ENCODE measurements at places on chromosomes 1 and 21.

GRCh38 chr1:22914633-22915217 is 57.9 kb downstream of the LACTBL1 start:
- DNase-seq: no peak

DNA sequence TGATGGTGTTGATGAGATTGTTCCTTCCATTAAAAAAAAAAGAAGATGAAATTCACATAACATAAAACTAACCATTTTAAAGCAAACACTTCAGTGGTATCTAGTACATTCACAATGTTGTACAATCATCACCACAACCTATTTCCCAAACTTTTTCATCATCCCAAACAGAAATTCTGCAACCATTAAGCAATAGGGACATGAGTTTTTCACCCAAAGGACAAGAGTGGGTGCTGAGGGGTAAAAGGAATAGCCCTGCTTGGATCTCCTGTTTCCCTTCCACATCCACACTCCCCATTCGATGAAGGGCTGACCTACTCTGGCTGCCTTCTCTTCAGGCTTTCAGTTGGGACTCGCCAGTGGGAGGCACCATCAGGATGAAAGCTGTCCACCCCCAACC is 59.3 kb downstream of the SLC9A1 start:
- DNase-seq: no peak

DNA sequence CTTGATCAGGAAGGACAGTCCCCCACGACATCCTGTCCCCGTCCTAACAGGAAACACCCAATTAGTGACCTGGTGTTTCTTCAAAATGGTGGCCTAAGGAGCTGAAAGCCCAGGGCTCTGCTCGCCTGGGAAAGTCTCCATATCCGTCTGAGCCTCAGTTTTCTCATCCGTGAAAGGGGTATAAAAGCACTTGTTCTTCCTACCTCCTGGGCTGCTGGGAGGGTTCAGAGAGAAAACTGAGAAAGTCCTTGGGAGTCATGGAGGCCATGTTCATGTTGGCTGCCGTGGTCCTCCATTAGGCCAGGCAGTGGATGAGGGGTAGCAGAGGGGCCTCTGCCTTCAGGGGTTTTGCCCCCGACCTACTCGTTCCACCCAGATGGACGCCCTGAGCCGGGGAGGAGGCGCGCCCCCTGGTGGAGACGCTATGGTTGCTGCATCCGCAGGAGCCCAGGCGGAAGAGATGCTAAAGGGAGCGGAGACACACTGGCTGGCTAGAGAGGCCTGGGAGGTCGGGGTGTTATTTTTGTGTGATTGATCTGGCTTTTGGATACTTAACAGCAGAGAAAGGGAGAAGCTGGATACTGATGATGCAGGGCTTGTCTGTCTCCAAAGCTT is 113.5 kb downstream of the PRDM2 start:
- DNase-seq: peak; percentile 52

GRCh38 chr1:52533713-52534112 is 19.2 kb downstream of the TUT4 start:
- DNase-seq: no peak

GRCh38 chr1:230867903-230868735 is at the start of gene C1orf198:
Gene C1orf198, minus strand, starts transcription at chr1:230868521. Its CDS starts 9 bp downstream, at chr1:230868512.
- peak; percentile 73 for DNase-seq

DNA sequence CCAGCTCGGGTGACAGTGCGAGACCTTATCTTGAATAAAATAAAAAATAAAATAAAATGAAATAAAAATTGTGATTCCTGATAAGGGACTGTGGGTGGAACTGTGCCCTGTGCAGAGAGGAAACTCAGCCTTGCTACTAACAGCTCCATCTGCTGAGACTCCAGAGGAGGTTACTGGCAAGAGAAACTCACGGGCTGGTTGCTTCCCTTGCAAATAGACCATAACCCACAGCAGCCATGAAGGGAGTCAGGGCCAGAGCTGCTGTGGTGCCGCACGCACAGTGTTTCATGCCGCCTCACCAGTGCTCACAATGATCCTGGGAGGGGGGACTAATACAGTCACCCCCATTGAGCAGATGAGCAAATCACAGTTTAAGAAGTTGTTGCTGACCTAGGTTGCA is 13.7 kb downstream of the ZBTB17 start:
- no peak for DNase-seq
